Progenitor cell of endocrine pancreas (in vitro differentiated cells): ENCODE measurements at places on chromosomes 3 and 15.

DNA sequence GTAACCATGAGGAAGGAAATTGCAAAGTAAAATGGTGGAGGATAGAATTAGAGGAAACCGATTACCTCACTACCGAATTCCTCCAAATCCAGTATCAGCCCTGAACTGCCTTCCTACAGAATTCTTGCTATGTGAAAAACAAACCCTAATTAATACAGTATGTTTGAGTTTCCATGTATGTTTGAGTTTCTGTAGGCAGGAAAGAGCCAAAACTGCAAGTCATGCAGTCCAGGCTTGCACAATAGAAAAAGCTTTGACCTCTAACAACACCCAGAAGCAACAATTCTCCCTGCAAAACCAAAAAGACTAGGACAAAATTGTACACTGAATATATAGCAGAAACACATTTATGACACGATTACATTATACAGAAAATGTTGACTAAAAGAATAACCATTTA, 614.8 kb downstream of the DIPK2A start:
- DNase-seq, result no peak

GRCh38 chr3:13613343-13614190, 64.6 kb downstream of the FBLN2 start:
- no peak for DNase-seq

GRCh38 chr3:33541918-33542317, 101.7 kb upstream of the UBP1 start:
- DNase-seq, result no peak

DNA sequence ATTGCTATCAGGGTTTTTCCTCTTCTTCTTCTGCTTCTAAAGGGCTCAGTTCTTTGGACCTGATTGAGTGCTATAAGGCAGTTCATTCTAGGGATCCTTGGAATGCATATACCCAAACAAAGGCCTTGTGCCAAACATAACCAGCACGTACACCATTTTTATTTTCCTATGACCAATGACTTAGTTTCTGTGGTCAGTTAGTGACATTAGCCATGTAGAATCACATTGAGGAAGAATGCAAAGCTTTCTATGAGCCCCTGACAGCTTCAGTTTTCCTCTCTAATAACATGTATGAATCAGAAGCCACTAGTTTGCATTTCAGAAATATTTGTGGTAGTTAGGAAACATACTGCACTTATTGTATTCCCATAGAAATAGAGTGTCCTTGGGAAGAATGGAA, 240.0 kb downstream of the THRB start:
- DNase-seq, result no peak

GRCh38 chr3:192819001-192819569, 91.7 kb upstream of the FGF12 start:
- DNase-seq, result no peak

- no peak for DNase-seq
These were observed 389.7 kb downstream of the RAP2B start for GRCh38 chr3:153551536-153552285.

DNA sequence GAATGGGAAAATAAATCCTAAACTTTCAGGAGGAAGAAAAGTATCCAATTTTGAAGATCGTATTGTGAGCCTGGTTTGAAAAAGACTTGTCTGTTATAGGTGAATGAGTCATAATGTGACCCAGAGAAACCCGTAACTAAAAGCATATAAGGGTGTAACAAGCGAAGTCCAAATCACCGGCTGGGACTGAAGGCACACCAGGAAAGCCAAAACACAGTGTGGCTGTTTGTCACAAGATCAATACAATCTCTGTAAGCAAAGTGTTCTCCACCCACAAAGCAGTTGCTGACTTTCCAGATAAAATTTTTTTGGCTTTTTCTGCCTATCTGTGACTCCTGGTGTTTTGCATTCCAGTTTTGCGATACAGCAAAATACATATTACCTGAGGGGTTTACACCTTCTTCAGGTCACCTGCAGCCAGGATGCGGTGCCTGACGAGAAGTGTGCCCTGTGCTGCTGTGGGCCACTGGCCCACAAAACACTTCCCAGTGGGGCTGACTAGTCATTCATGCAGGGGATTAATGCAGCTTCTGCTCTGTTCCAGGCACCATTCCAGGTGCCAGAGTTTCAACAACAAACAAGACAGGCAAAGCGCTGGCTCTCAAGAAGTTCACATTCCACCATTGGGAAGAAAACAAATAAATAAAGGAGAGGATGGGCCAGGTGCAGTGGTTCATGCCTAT, 14.4 kb downstream of the HES1 start:
- DNase-seq, result no peak

- no peak for DNase-seq
These were observed 1.8 kb downstream of the CLDN18 start for GRCh38 chr3:138011722-138012121.

- no peak for DNase-seq
These were observed 1.7 kb downstream of the NT5DC2 start for GRCh38 chr3:52531860-52532516.

- no peak for DNase-seq
These were observed 8.9 kb downstream of the ADCY5 start for GRCh38 chr3:123439806-123440580.

- no peak for DNase-seq
These were observed 307.6 kb downstream of the ZBTB20 start for GRCh38 chr3:114839476-114839875.

GRCh38 chr3:53570709-53571108, 76.3 kb downstream of the CACNA1D start:
- DNase-seq, result no peak

DNA sequence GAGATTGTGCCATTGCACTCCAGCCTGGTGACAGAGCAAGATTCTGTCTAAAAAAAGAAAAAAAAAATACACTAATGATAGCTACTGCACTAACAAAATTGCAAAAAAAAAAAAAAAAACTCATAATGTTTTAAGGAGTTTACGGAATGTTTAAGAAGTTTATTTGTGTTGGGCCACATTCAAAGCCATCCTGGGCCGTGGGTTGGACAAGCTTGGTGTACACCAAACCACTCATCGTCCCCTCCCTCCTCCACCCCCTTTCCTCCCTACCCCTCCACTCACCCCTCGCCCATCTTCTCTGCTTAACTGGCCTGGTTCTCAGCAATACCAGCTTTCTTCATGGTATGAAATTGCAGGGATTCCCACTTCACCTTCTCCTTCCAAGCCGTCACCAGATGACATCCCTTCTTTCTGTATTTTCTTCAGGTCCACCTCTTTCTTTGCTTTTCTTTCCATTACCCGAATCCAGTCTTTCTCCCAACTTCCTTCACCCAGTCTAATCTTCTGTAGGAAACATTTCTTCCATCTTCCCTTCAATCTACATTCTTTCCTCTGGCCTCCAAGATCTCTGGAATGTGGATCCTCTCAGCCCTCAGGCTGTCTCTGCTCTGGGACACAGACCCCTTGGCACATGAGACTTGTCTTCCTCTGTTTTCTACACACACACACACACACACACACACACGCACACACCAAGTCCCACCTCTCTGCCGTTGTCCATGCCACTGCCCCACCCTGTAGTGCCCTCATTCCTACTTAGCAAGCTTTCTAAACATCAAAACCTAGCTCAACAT, 3.5 kb upstream of the MESP1 start:
- DNase-seq, result no peak

DNA sequence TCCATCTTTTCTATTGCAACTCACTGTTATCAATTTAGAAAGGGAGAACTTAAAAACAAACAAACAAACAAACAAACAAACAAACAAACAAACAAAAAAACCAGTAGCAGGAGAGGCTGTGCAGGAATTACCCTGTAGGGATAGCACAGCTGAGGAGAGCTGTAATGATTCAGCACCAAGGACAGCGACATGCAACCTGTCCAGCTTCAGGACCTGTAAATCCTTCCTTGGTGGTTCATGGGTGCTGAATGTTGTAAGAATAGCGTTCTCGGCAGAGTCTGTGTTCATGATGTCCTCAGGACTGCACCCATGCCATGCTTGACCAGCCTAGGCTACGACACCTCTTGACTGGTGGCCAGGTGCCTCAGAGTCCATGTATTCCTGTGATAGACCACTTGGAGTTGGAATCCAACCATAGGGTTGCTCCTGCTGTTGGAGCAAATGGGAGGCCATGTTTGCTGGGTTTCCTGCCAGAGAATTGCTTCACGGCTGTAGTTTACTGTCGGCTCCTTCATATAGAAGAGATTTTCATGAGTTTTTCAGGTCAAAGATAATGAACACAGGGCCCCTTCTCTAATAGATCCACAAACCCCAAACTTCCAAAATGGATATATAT, 65.9 kb downstream of the CACNA2D3 start:
- peak; percentile 61 for DNase-seq

DNA sequence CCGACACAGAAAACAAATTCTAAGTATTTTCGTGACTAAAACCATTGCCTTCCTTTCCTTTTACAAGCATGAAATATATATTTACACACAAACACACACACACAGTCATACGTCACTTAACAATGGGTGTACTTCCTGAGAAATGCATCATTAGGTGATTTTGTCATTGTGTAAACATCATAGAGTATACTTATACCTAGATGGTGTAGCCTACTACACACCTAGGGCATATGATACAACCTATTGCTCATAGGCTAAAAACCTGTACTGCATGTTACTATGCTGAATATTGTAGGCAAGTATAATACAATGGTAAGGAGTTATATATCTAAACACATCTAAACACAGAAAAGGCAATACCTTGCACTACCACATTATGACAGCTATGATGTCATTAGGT, 28.6 kb downstream of the COL6A5 start:
- DNase-seq, result no peak

- no peak for DNase-seq
These were observed 218.9 kb downstream of the PLOD2 start for GRCh38 chr3:145942052-145942451.

- DNase-seq, result no peak
These were observed 76.4 kb downstream of the AKAP13 start for GRCh38 chr15:85456798-85457197.

GRCh38 chr15:98292442-98293240, 332.1 kb downstream of the ARRDC4 start:
- DNase-seq, result peak; percentile 78

- no peak for DNase-seq
These were observed 413.0 kb upstream of the TBL1XR1 start for GRCh38 chr3:177610262-177610661.

DNA sequence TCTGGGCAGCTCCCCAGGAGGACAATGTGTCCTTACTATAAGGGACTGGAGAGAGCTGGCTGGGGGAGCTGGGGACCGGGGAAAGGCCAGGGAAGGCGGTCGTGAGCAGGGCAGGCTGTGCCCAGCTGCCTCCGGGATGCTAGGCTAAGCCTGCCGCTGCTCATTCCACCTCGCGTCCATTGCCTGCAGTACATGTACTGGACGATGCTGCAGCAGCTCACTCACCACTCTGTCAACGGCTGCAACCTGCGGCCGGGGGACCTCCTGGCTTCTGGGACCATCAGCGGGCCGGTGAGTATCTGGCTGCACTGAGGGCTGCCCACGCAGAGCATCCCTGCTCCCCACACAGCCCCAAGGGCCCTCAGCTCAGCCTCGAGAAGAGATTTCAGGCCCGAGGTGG, 27.1 kb downstream of the FAH start:
- no peak for DNase-seq

GRCh38 chr3:96796101-96796500, 18.3 kb upstream of the EPHA6 start:
- no peak for DNase-seq
